ENCODE measurements at places on chromosomes 4 and X.

- H3K36me3 ChIP-seq = no peaks in the 10 kb centered on the region
- no peaks in the 10 kb centered on the region for H3K27me3 ChIP-seq
- H3K4me3 ChIP-seq = no peak overlapping the region
- no peaks in the 10 kb centered on the region for H3K4me1 ChIP-seq
Measured at GRCh38 chr4:110518889-110519490, 43.0 kb downstream of the ENPEP start.

DNA sequence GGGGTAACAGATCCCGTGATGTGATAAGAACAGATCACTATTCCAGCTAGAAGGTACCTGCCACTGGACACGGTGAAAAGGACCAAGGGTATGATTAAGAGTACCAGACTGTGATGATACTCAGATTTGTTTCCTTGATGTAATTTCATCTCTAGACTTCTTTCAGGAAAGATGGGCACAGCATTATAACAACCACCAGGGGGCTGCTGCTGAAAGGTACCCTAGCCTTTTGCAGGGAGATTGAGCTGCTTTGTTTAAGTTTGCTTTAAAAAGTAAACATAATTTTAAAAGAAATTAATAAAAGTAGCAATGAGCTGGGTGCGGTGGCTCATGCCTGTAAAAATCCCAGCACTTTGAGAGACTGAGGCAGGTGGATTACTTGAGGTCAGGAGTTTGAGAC lies 145.4 kb downstream of the EMCN start:
- H3K36me3 ChIP-seq = no peaks in the 10 kb centered on the region
- H3K4me1 ChIP-seq = no peaks in the 10 kb centered on the region
- no peaks in the 10 kb centered on the region for H3K27me3 ChIP-seq
- H3K27ac ChIP-seq = no peak overlapping the region

- no peak for DNase-seq
- no peak overlapping the region for H3K4me3 ChIP-seq
- no peaks in the 10 kb centered on the region for H3K27me3 ChIP-seq
- H3K4me1 ChIP-seq = peaks cover 17% of the 10 kb centered on the region
Measured at GRCh38 chr4:7758476-7758875, 181.2 kb downstream of the AFAP1 start.

GRCh38 chr4:166662266-166662843 lies 571.9 kb downstream of the SPOCK3 start:
- no peaks in the 10 kb centered on the region for H3K27me3 ChIP-seq
- H3K4me3 ChIP-seq = no peak overlapping the region
- no peak for DNase-seq
- H3K36me3 ChIP-seq = no peaks in the 10 kb centered on the region
- no peak overlapping the region for H3K27ac ChIP-seq
- H3K4me1 ChIP-seq = no peaks in the 10 kb centered on the region

DNA sequence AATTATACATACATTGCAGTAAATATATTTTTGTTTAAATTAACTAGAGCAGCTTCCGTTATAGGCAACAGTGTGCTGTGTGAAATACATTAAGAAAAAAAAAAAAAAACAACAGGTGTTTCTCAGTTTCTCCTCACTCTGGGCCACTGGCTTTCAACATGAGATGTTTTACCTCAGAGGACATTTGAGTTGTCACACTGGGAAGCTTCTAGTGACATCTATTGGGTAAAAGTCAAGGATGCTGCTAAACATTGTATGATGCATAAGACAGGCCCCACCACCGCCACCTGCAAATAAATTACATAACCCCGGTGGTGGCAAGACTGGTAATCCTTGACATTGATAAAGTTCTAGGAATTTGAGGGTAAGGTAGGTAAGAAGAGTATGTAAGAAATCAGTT lies 1512.2 kb downstream of the C4orf33 start:
- no peak for DNase-seq
- H3K27ac ChIP-seq = no peak overlapping the region
- H3K27me3 ChIP-seq = no peaks in the 10 kb centered on the region
- H3K4me1 ChIP-seq = no peaks in the 10 kb centered on the region
- no peak overlapping the region for H3K4me3 ChIP-seq

DNA sequence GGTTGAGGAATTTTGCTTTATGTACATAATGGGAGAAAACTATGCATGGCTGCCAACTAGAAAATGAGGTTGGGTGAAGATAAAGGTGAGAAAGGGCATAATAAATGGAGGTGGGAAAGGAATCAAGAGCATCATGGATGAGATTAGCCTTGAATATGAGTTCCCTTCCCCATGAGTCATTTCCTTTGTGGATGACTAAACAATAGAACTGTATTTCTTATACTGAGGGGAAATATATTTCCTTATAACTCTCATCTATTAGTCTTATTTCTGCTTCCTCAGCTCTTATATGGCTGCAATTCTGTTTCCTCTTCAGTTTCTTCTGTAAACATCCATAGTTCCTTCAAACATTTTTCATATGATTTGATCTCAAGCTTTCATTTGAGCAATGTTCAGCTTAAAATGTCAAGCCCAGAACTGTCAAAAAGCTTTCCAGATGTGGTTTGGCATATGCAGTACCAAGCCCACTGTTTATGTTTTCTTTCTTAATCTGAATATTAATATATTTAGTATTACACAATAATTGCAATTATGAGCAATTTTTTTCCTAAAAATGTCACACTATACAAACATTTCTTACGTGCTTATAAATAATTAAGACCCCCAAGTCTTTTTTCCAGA lies 100.7 kb upstream of the GRPR start:
- peak overlapping the region; percentile 55 for H3K27ac ChIP-seq
- H3K27me3 ChIP-seq = no peaks in the 10 kb centered on the region
- no peaks in the 10 kb centered on the region for H3K36me3 ChIP-seq
- DNase-seq = peak; percentile 3
- no peak overlapping the region for H3K4me3 ChIP-seq

- no peaks in the 10 kb centered on the region for H3K27me3 ChIP-seq
- H3K4me1 ChIP-seq = no peaks in the 10 kb centered on the region
- no peak overlapping the region for H3K27ac ChIP-seq
- no peak overlapping the region for H3K4me3 ChIP-seq
- DNase-seq = peak; percentile 47
Measured at GRCh38 chr4:15756361-15756861, 21.7 kb upstream of the CD38 start.

DNA sequence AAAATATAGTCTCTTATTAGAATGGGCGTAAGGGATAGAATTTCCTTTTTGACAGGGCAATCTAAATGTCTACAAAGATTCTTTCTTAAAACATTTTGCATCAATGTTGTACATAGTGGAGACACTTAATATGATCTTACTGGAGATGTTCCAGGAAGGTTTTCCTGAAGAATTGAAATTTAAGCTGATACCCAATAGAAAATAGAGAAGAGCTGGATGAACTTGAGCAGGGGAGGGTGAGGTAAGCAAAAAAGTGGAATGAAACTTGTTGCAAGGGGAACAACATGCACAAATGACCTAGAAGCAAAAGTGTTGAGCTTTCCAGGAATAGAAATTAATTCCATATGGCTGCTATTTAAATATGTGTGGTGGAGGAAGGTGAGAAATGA lies 19.7 kb downstream of the SLAIN2 start:
- H3K27ac ChIP-seq = no peak overlapping the region
- no peak overlapping the region for H3K4me3 ChIP-seq
- no peaks in the 10 kb centered on the region for H3K27me3 ChIP-seq
- DNase-seq = no peak
- no peaks in the 10 kb centered on the region for H3K4me1 ChIP-seq

- H3K4me3 ChIP-seq = no peak overlapping the region
- no peaks in the 10 kb centered on the region for H3K27me3 ChIP-seq
- no peak overlapping the region for H3K27ac ChIP-seq
- H3K4me1 ChIP-seq = no peaks in the 10 kb centered on the region
Measured at GRCh38 chr4:138389976-138390685, 148.0 kb upstream of the SLC7A11 start.
